ENCODE measurements at places on chromosomes 13 and 19.

DNA sequence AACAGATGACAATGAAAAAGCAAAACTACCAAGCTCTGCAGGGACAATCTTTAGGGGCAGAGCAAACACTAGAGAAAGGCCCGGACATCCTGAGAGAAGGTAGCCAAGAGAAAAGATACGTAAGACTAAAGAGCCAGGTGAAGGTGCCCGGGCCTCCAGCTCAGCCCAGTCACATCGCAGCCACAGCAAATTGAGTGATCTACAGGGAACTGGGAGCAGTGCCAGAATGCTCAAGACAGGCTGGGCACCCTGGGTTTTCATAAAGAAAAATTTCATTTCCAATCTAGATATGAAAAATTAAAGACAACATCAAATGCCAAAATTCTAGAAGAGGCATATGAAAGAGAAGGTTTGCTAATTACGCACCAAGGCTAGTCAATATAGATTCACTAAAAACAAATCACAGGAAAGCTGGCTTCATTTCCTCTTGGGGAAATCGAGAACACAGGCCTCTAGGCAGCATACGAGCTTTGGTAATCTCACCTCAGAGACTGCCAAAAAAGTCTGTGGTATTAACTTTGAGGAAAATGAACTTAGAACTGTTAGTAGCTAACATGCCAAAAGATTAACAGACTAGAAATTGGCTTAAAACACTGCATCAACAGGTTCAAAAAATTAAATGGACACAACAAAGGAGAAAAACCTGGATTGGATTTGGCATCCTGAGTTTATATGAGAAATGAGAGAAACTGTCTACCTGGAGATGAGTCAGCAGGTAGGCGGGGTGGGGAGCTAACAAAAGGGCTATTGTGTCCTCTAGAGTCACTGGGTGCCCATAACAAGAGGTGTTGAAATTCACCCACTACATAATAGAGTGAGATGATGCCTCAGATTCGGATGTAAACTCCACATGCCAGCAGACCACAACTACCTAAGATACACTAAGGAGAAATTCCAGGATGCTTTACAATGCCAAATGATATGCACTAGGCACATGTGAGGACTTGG is 6.6 kb downstream of the ANKRD10 start:
- no peak for DNase-seq

GRCh38 chr19:52622261-52622660 is 15.9 kb downstream of the ZNF83 start:
- DNase-seq, result no peak

GRCh38 chr13:53075356-53076041 is 46.9 kb downstream of the OLFM4 start:
- no peak for DNase-seq

GRCh38 chr13:79525064-79525857 is 44.3 kb downstream of the NDFIP2 start:
- DNase-seq, result no peak

Measured in activated naive CD8-positive, alpha-beta T cell treated with anti-CD3 and anti-CD28 coated beads, Interleukin-2, amount 50 U/mL, for 16 hours (primary cell).